ENCODE measurements at places on chromosomes 1 and 21.

- no peak for DNase-seq
Observed at GRCh38 chr1:33361532-33362235, 40.8 kb upstream of the A3GALT2 start.

- no peak for DNase-seq
Observed at GRCh38 chr21:35203093-35203977, 154.2 kb upstream of the RUNX1 start.

DNA sequence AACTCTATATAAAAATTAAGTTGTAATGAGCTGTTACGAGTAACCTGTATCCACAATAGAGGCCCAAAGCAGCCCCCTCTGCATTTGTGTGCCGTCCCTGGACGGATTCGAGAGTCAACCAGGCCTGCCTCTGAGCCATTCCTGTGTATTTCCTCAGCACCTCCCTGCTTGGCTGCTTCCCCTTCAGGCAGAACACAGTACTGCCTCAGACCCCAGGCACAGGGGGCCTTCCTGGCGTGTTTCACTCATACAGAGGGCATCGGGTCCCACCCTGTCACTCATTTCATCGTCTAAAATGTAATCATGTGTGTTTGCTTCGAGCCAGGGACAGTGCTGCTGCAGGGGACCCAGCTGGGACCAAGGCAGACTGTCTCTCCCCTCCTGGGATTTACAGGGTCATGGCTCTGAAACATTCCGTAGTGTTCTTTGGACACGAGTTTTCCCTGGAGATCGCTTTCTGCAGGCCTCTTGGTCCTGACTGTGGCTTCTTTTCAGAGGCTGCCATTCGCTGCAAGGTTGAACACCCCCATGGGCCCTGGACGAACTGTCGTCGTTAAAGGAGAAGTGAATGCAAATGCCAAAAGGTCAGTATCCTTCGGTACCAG, 19.4 kb downstream of the LGALS8 start:
- DNase-seq = no peak

DNA sequence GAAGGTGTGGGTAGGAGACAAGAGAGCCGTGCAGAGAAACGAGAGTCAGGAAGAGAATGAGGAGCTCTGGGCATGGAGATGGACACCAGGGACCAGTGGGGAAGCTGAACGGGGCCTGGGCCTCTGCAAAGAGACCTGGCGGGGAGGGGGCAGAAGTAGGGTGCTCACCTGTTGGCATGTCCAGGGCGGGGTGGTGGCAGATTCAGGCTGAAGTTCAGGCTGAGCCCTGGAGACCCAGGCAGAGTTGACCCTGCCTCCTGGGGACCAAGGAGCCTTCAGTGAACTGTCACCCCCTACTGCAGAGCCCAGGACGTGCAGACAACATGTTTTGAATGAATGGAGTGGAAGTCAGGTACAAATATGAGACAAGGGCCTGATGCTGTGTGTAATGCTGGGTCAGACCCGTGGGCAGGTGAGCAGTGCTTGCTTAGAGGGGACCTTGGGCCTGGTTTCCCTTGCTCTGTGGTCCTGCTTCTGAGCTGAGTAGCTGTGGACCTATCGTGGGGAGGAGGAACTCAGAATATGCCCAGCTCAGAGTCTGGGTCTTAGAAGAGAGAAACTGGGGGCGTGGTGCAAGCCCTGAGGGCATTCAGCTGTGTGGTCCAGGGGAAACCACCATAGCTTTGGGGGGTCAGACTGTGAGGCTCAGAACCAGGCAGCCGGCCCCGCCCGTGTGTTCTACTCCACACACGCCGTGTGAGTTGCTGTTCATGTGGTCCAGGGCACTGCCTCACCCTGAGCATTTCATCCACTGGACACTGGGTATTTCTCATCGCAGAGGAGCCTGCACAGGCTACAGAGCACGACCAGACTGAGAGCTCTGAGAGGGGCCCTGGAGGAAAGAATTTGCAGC, 21.3 kb upstream of the UMODL1 start:
- no peak for DNase-seq

DNA sequence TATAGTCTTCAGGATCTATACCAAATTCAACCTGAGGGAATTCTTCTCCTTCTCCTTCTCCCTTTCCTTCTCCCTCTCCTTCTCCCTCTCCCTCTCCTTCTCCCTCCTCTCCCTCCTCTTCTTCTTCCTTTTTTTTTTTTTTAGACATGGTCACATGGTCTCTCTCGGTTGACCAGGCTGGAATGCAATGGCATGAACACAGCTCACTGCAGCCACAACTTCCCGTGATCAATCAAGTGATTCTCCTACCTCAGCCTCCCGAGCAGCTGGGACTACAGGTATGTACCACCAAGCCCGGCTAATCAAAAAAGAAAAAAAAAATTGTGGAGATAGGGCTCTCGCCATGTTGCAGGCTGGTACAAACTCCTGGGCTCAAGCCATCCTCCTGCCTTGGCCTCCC, 51.5 kb downstream of the DNAI4 start:
- no peak for DNase-seq

GRCh38 chr1:110264430-110264829, 54.3 kb downstream of the KCNC4 start:
- DNase-seq = no peak

GRCh38 chr1:86887479-86888162, 26.3 kb downstream of the SELENOF start:
- no peak for DNase-seq

DNA sequence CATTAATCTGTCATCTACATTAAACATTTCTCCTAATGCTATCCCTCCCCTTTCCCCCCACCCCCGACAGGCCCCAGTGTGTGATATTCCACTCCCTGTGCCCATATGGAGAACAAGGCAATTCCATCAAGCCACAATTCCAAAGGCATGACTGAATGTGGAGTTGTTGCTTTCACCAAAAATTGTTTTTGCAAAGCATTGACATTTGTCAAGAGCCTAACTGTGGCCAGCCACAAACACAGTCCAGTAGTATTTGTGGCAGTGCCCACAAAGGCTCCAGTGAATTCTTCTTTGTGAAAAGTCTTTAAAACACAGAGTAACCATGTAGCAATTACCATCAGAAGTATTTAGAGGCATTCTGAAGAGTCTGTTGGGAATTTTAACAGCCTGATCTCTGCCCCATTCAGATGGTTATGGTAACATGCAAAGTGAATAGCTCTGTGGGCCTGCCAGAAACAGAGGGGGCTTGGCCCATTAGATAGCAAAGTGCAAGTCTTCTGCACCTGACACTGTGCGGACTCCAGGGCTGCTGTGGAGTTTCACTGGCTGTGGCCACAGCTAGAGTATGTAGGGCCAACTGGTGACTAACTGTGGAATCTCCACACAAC, 11.6 kb upstream of the LRRC53 start:
- DNase-seq = no peak

- no peak for DNase-seq
Observed at GRCh38 chr1:59504276-59504675, 207.4 kb downstream of the FGGY start.

DNA sequence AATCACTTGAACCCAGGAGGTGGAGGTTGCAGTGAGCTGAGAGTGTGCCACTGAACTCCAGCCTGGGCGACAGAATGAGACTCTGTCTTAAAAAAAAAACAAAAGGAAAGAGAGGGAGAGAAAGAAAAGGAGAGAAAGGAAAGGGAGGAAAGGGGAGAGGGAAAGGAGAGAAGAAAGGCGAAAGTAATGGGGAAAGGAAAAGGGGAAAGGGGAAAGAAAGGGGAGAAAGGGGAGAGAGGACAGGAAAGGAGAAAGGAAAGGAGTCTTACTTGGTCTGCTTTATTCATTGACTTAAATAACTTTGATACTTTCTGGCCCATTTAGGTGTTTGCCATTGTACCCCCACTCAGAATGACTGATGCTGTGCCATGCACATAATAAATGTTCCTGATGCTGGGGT, 11.8 kb downstream of the NSUN4 start:
- DNase-seq = no peak

DNA sequence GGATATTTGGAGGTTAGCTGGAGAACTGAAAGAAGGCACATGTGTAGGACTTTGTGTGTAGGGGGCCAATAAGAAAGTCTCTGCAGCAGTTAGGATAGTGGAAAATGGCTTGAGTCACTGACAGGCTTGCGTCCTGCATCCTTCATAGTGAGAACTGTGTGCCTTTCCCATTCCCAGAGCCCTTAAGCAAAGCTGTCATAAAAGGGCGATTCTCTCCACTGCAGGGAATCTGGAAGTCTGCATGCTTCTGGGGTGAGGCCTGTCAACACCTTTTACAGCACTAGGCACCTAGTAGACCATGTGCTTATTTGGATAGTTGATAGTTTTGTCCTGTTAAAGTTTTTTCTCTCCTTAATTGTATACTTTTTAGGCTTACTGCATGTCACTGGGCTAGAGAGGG, 39.4 kb upstream of the MACF1 start:
- no peak for DNase-seq

- no peak for DNase-seq
Observed at GRCh38 chr21:44892536-44893277, 19.2 kb upstream of the PTTG1IP start.

DNA sequence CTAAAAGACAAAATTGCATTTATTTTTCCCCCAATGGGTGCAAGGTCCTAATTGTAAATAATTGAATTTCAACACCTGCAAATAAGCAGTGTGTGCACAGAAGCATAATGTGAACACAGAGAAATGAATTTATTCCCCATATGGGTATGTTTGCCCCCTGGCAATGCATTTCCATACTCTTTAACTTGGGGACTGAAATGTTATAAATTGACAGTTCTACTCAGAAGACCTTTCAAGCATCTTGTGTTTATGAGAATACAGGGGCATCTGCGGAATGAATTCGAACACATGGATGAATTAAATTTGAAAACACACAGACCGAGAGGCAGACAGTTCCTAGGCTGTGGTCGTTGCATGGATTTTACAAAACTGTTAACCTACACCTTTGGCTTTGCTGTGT, 3.5 kb downstream of the PBX1 start:
- no peak for DNase-seq

DNA sequence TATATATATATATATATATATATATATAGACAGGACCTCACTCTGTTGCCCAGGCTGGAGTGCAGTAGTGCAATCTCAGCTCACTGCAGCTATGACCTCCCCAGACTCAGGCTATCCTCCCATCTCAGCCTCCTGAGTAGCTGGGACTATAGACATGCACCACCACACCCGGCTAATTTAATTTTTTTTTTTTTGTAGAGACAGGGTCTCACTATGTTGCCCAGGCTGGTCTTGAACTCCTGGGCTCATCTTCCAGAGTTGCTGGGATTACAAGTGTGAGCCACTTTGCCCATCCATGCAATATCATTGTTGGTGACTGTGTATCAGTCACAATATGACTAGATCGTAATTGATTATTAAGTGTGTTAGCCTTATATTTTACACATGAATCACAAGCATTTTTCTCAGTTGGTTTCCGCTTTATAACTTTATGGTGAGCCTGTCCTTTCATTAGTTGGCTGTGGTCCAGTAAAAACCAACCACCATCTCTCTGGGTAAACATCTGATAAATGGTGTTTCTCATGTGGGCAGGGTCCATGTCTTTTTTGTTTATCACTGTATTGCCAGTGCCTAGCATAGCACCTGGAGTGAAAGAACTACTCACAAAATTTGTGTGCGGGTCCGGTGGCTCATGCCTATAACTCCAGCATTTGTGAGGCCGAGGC, 63.6 kb downstream of the MYOM3 start:
- DNase-seq = no peak

- DNase-seq = no peak
Observed at GRCh38 chr1:45617618-45618017, 6.2 kb downstream of the CCDC17 start.

- no peak for DNase-seq
Observed at GRCh38 chr1:112762541-112763500, 47.7 kb upstream of the PPM1J start.

Measured in COR-L47 (cell line).